Non-pigmented ciliary epithelial cell (primary cell): ENCODE measurements at places on chromosomes 5 and 9.

GRCh38 chr9:134565316-134565915 lies 76.2 kb upstream of the COL5A1 start:
- no peak for DNase-seq

DNA sequence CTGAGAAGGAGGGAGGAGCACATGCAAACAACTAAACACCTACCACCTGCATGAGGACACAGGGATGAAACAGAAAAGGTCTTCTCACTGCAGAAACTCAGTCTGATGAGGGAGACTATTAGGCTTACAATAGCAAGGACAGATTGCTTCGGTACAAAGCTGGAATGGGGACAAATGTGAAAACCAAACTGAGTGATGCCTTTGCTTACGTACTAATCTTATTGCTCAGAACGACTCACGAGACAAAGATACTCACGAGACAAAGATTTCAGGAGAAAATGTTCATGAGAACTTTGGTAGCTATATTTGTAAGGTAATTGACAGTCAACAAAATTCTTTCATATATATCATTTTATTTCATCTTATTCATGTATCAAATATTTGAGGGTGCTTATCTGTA lies 71.9 kb upstream of the TAF1L start:
- no peak for DNase-seq

DNA sequence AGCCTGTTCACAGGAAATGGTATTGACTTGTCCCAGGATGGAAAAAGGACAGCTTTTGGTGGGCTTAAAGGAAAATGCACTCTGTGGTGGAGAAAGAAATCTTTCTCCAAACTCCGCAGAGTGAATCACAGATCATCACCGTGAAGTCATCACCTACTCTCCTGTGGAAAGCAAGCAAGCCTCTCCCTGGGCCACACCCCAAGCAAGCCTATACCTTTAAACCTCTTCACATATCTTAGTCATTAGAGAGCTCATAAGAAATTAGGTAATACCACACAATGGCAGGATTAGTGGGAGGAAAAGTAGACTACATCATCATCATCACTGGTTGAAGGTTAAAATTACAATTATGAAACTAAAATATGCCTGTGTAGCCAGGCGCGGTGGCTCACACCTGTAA lies 23.2 kb downstream of the TLE1 start:
- no peak for DNase-seq

DNA sequence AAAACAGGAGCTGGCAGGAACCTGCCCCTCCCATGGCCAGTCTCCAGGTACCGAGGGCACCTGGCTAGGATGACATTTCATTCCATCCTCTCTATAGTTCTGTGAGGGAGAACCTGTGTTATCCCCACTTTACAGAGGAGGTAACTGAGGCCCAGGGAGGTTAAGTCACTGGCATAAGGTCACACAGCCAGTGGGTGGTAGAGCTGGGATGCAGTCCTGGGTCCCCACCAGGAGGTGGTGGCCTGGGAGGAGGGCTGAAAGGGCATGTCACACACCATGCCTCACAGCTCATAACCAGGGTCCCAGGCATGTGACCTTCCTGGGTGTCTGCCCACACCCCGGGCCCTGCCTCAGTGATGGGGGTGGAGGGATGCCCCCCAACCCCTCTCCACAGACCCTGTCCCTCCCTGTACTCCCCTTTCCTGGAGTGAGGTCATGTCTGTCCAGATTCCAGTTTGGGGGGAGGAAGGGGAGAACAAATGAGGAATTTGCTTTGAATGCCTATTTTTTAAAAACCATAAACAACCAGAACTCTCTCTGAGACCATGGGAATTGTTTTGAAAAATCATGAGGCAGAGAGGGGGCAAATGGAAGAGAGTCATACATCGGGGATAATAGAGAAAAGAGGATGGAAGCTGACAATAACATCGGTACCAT lies 77.7 kb upstream of the STXBP1 start:
- DNase-seq = no peak

GRCh38 chr5:174376726-174377373 lies 331.3 kb downstream of the NSG2 start:
- DNase-seq = no peak

- DNase-seq = no peak
Observed at GRCh38 chr5:73388740-73389139, 59.8 kb downstream of the FOXD1 start.

DNA sequence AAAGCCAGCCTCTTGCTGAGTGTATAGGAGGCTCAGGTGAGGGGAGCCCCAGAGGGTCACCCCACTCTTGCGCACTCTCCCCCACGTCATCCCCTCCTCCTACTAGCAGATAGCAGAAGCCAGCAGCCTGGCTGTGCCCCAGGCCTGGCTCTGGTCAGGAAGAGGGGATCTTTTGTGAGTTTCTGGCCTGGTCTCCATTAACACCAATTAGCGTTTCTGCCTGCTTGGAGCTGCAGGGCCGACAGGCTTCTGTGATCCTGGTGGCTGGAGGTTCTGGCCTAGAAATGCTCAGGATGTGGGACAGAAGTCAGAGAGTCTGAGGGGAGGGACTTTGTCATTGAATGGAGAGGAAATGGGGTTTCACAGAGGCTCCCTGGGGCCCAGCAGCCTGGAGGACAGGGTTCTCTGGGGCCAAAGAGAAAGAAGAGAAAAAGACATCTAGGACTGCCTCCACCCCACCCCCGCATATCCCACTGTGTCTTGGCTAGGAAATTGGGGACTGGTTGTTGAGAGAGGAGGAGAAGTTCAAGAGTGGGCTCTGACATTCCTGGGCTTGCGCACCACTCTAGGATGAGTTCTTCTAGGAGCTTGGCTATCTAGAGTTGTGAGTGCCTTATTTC lies 47.5 kb upstream of the ARAP3 start:
- DNase-seq = no peak
